ENCODE measurements at places on chromosomes 4 and X. TPM values are rescaled to one million over a fixed set of nuclear protein-coding genes. Genes with fewer than 3 reads are reported as not detected.
A peak's percentile ranks its signal among the peaks of the same experiment; 100 is the strongest.

Gene DDX53
- not detected for total RNA-seq

Gene CSAG1
- not detected for total RNA-seq

Gene POU3F4
- not detected for total RNA-seq

Gene RENBP
- total RNA-seq: 13.7 TPM

DNA sequence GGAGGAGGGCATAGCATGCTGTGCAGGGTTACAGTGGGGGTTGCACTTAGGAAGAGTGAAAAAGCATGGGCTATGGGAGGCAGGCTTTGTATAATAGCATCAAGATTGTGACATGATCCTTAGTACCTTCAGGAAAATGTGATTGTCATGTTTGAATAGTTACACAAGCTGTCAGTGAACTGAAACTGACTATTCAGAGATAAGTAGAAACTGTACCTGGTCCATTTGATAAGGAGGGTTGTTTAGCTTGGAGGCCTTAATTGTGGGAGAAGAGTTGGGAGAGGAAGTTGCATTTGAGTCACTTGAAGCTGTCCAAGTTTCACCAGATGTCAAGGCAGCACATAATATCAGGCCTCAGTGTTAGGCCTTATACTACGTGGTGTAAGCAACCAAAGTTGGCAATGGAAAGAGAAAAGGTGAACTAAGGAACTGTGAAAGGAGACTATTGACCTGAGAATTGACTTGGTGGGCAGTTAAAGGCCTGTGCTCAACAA is 85.0 kb downstream of the TEX13C start:
- DNase-seq: no peak

DNA sequence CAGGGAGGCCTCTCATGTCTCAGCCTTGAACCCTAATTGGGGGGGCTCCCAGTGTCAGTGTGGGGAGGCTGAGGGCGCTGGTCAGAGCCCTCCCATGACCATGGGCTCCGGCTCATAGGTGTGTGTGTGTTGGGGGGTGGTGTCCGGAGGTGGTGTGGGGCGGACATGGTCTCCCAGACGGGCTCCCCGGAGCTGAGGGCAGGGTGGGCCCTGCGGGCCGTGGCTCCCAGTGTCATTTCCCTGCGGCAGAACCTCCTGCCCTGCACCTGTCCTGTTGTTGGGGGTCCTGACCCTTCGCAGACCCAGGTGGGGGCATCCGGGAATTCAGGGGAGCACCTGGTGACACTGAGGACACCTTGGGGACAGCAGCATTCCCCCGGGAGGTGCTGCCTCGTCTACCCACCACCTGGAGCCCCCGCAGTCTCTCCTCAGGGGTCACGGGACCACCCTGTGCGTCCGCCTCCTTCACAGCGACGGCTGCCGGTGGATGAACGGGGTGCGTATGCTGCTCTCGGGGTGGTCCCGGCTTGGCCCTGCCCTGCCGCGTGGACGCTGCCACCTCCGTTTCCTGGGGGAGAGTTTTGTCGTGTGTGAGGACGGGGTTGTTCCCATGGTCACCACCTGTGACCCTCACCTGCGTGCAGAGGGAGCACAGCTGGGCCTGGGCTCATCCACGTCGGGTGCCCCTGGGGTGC is 14.5 kb upstream of the GTPBP6 start:
- no peak for DNase-seq

GRCh38 chr4:174626342-174627008 is 104.2 kb upstream of the HPGD start:
- no peak for DNase-seq

DNA sequence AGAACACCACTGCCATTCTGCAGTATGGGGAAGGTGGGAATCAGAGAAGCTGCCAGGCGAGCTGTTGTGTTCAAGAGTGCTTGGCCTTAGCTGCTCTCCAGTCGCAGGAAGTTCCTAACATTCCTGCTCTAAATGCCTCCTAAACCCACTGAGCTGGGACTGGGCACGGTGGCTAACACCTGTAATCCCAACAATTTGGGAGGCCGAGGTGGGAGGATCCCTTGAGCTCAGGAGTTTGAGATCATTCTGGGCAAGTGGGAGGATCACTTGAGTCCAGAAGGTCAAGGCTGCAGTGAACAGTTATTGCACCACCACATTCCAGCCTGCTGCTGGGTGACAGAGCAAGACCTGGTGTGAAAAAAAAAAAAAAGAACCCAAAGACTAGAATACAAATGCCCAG is 690.3 kb upstream of the FAM241A start:
- DNase-seq: no peak

- no peak for DNase-seq
These were observed 103.7 kb downstream of the POU4F2 start for GRCh38 chr4:146742416-146742815.

GRCh38 chrX:55754861-55755294 is 37.3 kb downstream of the RRAGB start:
- no peak for DNase-seq

GRCh38 chrX:109952985-109953905 is 49.7 kb upstream of the TMEM164 start:
- no peak for DNase-seq

DNA sequence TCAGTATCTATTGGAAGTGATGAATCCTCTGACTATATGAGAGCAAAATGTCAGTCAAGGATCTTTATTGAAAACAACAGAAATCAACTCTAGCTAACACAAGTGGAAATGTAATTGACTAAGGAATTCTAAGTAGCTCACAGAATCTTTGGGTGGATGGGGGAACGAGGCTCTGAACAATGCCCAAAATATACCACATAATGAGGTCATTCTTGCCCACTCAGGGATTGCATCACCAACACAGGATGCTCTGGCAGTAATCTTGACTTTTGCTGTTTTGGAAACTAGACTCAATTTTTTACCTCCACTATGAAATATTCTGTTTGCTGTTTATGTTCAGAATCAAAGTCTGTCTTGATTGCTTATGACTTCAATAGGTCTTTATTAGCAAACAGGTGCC is 127.4 kb upstream of the UNC5C start:
- no peak for DNase-seq

DNA sequence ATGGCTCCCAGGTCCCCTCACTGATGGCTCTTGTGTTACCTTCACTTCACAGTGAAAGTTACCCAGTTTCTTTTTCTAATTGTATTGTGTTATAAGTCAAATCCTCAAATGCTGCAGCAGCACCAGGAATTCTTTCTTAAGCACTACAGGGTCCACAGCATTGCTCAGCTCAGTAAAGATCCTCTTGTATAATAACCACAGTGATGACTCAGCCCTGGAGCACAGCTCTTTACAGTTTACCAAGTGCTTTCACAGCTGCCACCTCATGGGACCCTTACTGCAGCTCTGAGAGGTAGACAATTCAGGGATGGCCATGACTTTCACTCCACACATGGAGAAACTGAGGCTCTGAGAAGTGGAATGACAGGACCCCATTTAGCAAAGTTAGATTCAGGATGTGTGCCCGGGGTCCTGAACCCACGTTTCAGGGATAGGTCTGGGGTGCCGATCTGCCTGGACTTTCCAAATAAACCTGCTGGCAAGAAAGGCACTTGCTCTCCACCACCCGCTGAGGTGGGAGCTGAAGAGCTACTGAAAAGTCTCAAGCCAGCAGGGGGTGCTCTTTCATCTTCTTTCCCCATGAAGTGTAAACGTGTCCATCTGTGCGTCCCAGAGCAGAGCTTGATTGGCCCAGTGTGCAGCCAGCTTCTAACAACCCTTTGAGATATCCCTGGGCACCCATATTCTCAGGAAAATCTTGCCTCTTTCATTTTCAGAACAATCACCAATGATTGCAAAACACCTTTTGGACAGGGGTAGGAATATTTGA is 35.7 kb upstream of the GABRQ start:
- peak; percentile 53 for DNase-seq

DNA sequence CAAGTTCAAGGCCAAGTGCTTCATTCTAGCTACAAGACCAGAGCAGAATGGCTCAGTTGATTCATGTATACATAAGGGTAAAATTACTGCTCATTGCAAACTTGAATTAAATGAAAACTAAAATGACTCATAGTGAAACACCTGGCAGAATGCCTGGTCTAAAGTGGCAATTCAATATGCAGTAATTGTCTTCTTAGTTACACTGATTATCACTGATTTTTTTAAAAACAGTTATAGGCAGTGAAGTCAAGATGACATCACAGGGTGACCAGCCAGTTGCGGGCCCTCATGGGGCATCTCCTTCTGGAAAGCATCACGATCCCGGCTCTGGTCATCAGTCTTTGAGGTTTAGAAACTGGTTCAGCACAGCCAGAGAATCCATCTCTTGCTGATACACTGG is 154.2 kb downstream of the RAB28 start:
- no peak for DNase-seq

Measured in activated CD4-positive, alpha-beta T cell treated with anti-CD3 and anti-CD28 coated beads, Interleukin-2, amount 10 ng/mL, durations not matched to agents 24 days and 14 days (primary cell).